ENCODE measurements at places on chromosomes 7 and 10.

GRCh38 chr7:142439739-142440138 lies 181.9 kb upstream of the PRSS58 start:
- H3K4me3 ChIP-seq, result no peak overlapping the region
- H3K27ac ChIP-seq, result no peak overlapping the region
- DNase-seq, result no peak
- peaks cover 45% of the 10 kb centered on the region for H3K4me1 ChIP-seq
- no peaks in the 10 kb centered on the region for H3K36me3 ChIP-seq

GRCh38 chr10:131944412-131944811 lies 37.3 kb downstream of the BNIP3 start:
- H3K4me1 ChIP-seq, result no peaks in the 10 kb centered on the region
- no peak for DNase-seq
- no peak overlapping the region for H3K27ac ChIP-seq
- no peaks in the 10 kb centered on the region for H3K27me3 ChIP-seq
- no peak overlapping the region for H3K4me3 ChIP-seq

GRCh38 chr10:19745672-19746071 lies 70.6 kb upstream of the PLXDC2 start:
- H3K27me3 ChIP-seq, result no peaks in the 10 kb centered on the region
- H3K4me3 ChIP-seq, result no peak overlapping the region
- no peak for DNase-seq
- H3K36me3 ChIP-seq, result no peaks in the 10 kb centered on the region
- H3K27ac ChIP-seq, result no peak overlapping the region

GRCh38 chr10:2079603-2080078 lies 342.3 kb upstream of the ADARB2 start:
- DNase-seq, result no peak
- no peak overlapping the region for H3K27ac ChIP-seq
- no peaks in the 10 kb centered on the region for H3K4me1 ChIP-seq

GRCh38 chr10:63421591-63421990 lies 44.2 kb downstream of the JMJD1C start:
- no peaks in the 10 kb centered on the region for H3K36me3 ChIP-seq
- no peak overlapping the region for H3K4me3 ChIP-seq
- H3K27me3 ChIP-seq, result no peaks in the 10 kb centered on the region
- H3K27ac ChIP-seq, result peak overlapping the region; percentile 25

GRCh38 chr10:86172301-86172700 lies 194.3 kb downstream of the GRID1 start:
- no peak for DNase-seq
- H3K27me3 ChIP-seq, result no peaks in the 10 kb centered on the region
- no peaks in the 10 kb centered on the region for H3K4me1 ChIP-seq
- H3K36me3 ChIP-seq, result no peaks in the 10 kb centered on the region
- no peak overlapping the region for H3K27ac ChIP-seq

- no peak for DNase-seq
- H3K36me3 ChIP-seq, result no peaks in the 10 kb centered on the region
- H3K27me3 ChIP-seq, result no peaks in the 10 kb centered on the region
- H3K4me1 ChIP-seq, result peaks cover 6% of the 10 kb centered on the region
- no peak overlapping the region for H3K4me3 ChIP-seq
- H3K27ac ChIP-seq, result peak overlapping the region; percentile 45
These were observed 128.9 kb downstream of the CELF2 start for GRCh38 chr10:11146402-11147171.

GRCh38 chr10:103711351-103711994 lies 143.9 kb downstream of the SH3PXD2A start:
- no peak overlapping the region for H3K27ac ChIP-seq
- H3K4me1 ChIP-seq, result no peaks in the 10 kb centered on the region

DNA sequence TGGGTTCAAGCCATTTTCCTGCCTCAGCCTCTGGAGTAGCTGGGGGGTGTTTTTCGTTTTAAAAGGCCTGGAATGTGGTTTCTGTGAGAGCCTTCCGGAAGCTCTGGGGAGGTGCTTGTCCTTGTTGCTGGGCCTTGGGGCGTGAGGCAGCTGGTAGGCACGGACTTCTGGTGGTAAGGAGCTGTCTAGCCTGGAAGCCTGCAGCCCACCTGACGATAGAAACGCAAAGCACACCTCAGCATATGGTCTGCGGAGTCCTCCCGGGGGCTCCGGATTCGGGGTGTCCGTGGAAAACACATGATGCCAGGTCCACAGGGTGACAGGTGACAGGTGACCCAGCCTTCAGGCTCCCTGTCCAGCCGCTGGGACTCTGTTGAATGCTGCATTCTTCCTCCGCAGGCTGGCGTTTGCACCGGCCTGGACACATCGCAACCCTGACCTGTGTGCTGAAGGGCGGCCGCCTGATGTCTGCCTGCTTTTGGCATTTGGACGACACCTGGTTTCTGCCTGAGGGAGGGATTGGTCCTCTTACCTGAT lies 37.3 kb downstream of the INPP5A start:
- DNase-seq, result peak; percentile 32
- H3K27me3 ChIP-seq, result no peaks in the 10 kb centered on the region
- peak overlapping the region; percentile 28 for H3K27ac ChIP-seq

- peak overlapping the region; percentile 71 for H3K4me3 ChIP-seq
- H3K4me1 ChIP-seq, result no peaks in the 10 kb centered on the region
- no peaks in the 10 kb centered on the region for H3K36me3 ChIP-seq
- peak overlapping the region; percentile 92 for H3K27ac ChIP-seq
These were observed 938 bp upstream of the CADPS2 start for GRCh38 chr7:122887198-122887597.

- no peak overlapping the region for H3K27ac ChIP-seq
- no peak for DNase-seq
- H3K4me3 ChIP-seq, result peak overlapping the region; percentile 21
- H3K4me1 ChIP-seq, result no peaks in the 10 kb centered on the region
These were observed 109.6 kb upstream of the MTPN start for GRCh38 chr7:136086712-136087111.

GRCh38 chr7:31478018-31478417 lies 35.9 kb upstream of the ITPRID1 start:
- H3K36me3 ChIP-seq, result no peaks in the 10 kb centered on the region
- H3K4me3 ChIP-seq, result no peak overlapping the region
- DNase-seq, result no peak
- no peak overlapping the region for H3K27ac ChIP-seq
- no peaks in the 10 kb centered on the region for H3K27me3 ChIP-seq

- no peak overlapping the region for H3K27ac ChIP-seq
- no peaks in the 10 kb centered on the region for H3K27me3 ChIP-seq
- H3K36me3 ChIP-seq, result no peaks in the 10 kb centered on the region
- H3K4me1 ChIP-seq, result no peaks in the 10 kb centered on the region
These were observed 30.2 kb downstream of the MET start for GRCh38 chr7:116702046-116702785.

GRCh38 chr10:88193018-88193417 lies 329.6 kb downstream of the PTEN start:
- no peaks in the 10 kb centered on the region for H3K27me3 ChIP-seq
- H3K4me1 ChIP-seq, result no peaks in the 10 kb centered on the region
- no peak for DNase-seq
- H3K36me3 ChIP-seq, result no peaks in the 10 kb centered on the region
- H3K27ac ChIP-seq, result no peak overlapping the region

GRCh38 chr7:130703851-130704250 lies 17.5 kb upstream of the TSGA13 start:
- DNase-seq, result no peak
- H3K27me3 ChIP-seq, result no peaks in the 10 kb centered on the region
- H3K36me3 ChIP-seq, result no peaks in the 10 kb centered on the region
- H3K27ac ChIP-seq, result no peak overlapping the region

DNA sequence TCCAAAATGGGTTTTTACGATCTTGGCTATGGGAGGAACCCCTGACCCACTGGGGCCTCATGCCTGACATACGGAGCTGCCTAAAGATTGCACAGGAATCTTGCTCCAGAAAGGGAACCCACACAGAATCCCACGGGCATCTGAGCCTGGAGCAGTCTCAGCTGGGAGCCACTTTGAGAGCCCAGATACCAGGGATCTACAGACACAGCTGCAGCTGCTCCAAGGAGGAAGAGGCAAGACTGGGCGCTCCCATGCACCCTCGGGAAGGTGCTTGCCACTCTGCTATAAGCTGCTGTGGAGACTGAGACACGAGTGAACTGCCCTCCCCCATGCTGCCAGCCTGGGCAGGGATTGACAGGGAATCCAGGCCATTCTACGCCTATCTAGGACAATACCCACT lies 202.5 kb downstream of the REEP3 start:
- no peak for DNase-seq
- no peak overlapping the region for H3K4me3 ChIP-seq
- no peaks in the 10 kb centered on the region for H3K36me3 ChIP-seq
- no peaks in the 10 kb centered on the region for H3K27me3 ChIP-seq

- no peaks in the 10 kb centered on the region for H3K36me3 ChIP-seq
- no peak overlapping the region for H3K27ac ChIP-seq
- DNase-seq, result no peak
- peaks cover 12% of the 10 kb centered on the region for H3K4me1 ChIP-seq
These were observed 61.0 kb downstream of the DIP2C start for GRCh38 chr10:628386-629045.

GRCh38 chr10:16242859-16243613 lies 193.8 kb upstream of the PTER start:
- no peaks in the 10 kb centered on the region for H3K27me3 ChIP-seq
- H3K4me1 ChIP-seq, result no peaks in the 10 kb centered on the region
- no peak overlapping the region for H3K4me3 ChIP-seq
- no peak for DNase-seq
- H3K36me3 ChIP-seq, result no peaks in the 10 kb centered on the region
- no peak overlapping the region for H3K27ac ChIP-seq

- DNase-seq, result peak; percentile 59
- H3K4me3 ChIP-seq, result no peak overlapping the region
These were observed 79.3 kb downstream of the ELFN1 start for GRCh38 chr7:1749351-1749863.

- H3K36me3 ChIP-seq, result no peaks in the 10 kb centered on the region
- peaks cover 11% of the 10 kb centered on the region for H3K4me1 ChIP-seq
- H3K27me3 ChIP-seq, result no peaks in the 10 kb centered on the region
- peak; percentile 59 for DNase-seq
- no peak overlapping the region for H3K4me3 ChIP-seq
These were observed 37.0 kb downstream of the FAM20C start for GRCh38 chr7:229184-229964.

- H3K36me3 ChIP-seq, result no peaks in the 10 kb centered on the region
- peak; percentile 18 for DNase-seq
- H3K4me3 ChIP-seq, result no peak overlapping the region
- H3K27ac ChIP-seq, result no peak overlapping the region
- H3K4me1 ChIP-seq, result no peaks in the 10 kb centered on the region
These were observed 30.6 kb downstream of the CFAP46 start for GRCh38 chr10:132911786-132912097.

DNA sequence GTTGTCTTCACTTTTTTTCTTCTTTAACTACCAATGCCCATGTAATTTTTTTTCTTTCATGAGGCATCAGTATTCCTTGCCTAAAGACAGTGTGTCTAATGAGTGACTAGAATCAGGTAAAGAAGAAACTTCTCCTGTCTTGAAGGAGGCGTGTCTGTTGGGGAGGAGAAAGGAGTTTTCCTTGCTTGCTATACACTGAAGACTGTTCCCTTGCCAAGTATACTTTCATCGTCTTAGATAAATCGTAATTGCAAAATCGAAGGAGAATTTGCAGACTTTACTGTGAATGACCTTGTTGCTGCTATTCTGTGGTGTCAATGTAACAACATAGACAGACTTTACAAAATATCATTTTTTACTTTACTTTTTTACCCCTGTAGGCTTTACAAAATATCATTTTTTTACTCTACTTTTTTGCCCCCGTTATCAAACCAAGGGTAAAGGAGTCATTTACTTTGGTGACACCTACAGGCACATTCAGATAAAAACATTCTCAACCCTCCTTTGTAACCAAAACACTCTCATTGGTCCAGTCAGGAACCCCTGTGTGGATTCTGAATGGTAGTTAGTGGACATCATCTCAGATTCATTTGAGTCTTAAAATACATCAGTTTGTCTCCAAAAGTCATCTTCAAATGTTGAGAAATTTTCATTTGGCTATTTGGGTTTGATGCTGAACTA lies 232.4 kb downstream of the AHR start:
- DNase-seq, result no peak
- no peaks in the 10 kb centered on the region for H3K36me3 ChIP-seq
- H3K27me3 ChIP-seq, result no peaks in the 10 kb centered on the region
- H3K4me3 ChIP-seq, result no peak overlapping the region

DNA sequence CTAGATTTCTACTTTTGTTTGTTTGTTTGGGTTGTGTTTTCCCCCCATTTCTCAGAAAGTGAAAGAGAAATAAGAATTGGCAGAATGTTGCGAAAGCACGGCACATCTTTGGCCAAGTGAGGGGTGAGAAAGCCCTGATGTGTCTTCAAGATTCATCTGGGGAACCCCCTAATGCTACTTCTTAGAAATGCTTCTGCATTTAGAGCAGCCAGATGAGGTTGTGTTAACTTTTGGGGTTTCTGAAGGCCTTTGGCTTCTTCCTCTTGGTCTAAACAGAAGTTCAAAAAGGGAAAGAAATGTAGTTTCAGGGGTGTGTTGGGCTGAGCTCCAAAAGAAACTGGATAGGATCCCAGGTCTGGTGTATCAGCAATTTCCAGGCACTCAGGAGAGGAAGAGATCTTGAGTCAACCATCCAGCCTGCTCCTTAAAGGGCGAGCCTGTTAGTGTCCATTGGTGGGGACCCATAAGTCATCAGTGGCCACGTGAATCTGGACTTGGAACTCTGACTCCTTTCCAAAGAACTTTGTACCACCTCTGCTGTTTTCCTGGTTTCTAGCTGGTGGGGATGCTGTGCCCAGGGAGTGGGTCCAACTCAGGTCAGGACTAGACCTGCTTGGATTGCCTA lies 6.5 kb downstream of the DUSP5 start:
- peaks cover 49% of the 10 kb centered on the region for H3K4me1 ChIP-seq
- H3K27ac ChIP-seq, result peak overlapping the region; percentile 80
- H3K36me3 ChIP-seq, result no peaks in the 10 kb centered on the region
- H3K4me3 ChIP-seq, result no peak overlapping the region

GRCh38 chr7:47803846-47804245 lies 144.4 kb downstream of the PKD1L1 start:
- no peaks in the 10 kb centered on the region for H3K4me1 ChIP-seq
- DNase-seq, result no peak
- H3K27ac ChIP-seq, result no peak overlapping the region
- no peaks in the 10 kb centered on the region for H3K36me3 ChIP-seq
- no peaks in the 10 kb centered on the region for H3K27me3 ChIP-seq
- H3K4me3 ChIP-seq, result no peak overlapping the region

DNA sequence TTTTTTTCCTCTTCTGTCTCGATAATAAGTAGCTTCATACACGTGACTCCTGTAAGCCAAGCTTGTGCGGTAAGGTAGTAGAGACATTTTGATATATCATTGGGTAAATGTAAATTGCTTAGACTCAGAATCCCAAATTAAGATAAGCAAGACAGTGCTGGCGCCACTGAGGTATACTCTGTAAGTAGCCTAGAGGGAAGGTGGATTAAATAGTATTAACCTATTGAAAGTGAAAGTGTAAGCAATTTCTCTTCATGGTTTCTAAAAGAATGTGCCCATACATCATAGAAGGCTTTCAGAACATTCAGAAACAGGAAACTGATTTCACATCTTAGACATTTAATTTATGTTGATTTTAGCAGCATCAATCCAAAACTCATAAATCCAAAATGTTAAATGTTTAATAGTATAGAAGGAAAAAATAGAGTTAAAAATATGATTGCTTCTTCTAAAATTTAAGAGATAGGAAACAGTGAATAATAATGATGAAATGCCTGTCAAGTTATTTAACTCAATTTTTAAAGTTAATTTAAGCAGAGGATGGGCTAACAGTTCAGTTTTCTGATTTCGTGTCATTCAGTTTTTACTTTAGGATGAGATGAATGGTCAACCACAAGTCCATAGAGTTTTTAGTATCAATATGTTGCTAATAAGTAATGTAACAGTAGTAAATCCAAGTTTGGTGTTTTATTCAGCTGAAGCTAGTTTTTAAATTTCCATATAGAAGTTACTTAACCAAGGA lies 36.8 kb downstream of the LRRC72 start:
- peak overlapping the region; percentile 15 for H3K4me3 ChIP-seq
- no peak for DNase-seq
- H3K27me3 ChIP-seq, result no peaks in the 10 kb centered on the region
- H3K4me1 ChIP-seq, result no peaks in the 10 kb centered on the region
- no peak overlapping the region for H3K27ac ChIP-seq
- H3K36me3 ChIP-seq, result no peaks in the 10 kb centered on the region
